T-helper 17 cell (primary cell): ENCODE measurements at places on chromosomes 11 and 22.

- no peak for DNase-seq
Observed at GRCh38 chr11:75796091-75796435, 18.9 kb upstream of the UVRAG start.

GRCh38 chr11:62131170-62131464, 7.3 kb downstream of the INCENP start:
- no peak for DNase-seq

DNA sequence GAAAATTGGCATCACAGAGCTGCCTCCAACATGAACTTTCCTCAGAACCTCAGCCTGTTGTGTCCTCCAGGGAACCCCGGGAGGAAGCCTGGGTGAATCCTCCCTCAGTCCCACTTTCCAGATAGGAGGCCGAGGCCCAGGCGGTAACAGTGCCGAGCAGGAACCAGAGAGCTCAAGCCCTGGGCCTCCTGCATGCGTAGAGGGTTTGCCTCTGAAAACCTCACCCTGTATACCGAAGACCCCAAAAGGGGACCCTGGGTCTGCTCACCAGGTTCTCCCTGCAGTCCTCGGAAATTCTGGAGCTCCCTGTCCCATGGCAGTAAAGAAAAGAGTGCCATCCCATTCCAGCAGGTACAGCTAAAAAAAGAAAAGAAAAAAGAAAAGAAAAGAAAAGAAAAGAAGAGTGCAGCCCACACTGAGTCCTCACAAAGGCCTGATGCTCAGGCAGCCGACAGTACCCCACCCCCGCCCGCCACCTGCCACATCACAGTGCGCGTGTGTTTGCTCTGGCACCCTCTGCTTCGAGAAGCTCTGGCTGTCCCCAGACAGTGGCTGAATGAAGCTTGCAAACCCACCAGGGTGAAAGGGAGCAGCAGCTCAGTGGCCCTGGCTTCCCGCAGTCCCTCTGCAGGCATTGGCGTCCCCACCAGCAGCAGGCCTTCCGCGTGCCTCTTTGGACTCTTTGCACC, 28.4 kb upstream of the FADD start:
- DNase-seq: no peak

DNA sequence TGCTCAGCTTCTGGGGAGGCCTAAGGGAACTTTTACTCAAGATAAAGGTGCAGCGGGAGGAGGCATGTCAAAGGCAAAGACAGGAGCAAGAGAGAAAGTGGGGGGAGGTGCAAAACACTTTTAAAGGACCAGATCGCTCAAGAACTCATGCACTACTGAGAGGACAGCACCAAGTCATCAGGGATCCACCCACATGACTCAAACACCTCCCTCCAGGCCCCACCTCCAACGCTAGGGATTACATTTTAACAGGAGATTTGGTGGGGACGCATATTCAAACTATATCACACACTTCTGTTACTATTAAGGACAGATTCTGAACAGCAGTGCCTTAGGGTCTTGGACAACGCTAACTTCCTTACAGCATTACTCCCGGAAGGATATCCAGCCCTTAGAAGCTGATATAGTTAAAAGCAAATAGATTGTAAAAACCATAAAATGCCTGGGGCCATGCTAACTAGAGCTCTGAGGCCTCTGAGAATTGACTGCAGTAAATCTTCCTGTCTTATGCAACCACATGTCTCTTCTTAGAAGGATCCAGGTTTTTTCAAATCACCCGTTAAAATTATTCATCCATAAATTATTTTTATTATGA, 16.7 kb upstream of the ZC3H12C start:
- DNase-seq: no peak

GRCh38 chr11:86219311-86220193, 25.0 kb upstream of the EED start:
- DNase-seq: no peak

GRCh38 chr22:24416095-24416494, 11.3 kb upstream of the ADORA2A start:
- no peak for DNase-seq

DNA sequence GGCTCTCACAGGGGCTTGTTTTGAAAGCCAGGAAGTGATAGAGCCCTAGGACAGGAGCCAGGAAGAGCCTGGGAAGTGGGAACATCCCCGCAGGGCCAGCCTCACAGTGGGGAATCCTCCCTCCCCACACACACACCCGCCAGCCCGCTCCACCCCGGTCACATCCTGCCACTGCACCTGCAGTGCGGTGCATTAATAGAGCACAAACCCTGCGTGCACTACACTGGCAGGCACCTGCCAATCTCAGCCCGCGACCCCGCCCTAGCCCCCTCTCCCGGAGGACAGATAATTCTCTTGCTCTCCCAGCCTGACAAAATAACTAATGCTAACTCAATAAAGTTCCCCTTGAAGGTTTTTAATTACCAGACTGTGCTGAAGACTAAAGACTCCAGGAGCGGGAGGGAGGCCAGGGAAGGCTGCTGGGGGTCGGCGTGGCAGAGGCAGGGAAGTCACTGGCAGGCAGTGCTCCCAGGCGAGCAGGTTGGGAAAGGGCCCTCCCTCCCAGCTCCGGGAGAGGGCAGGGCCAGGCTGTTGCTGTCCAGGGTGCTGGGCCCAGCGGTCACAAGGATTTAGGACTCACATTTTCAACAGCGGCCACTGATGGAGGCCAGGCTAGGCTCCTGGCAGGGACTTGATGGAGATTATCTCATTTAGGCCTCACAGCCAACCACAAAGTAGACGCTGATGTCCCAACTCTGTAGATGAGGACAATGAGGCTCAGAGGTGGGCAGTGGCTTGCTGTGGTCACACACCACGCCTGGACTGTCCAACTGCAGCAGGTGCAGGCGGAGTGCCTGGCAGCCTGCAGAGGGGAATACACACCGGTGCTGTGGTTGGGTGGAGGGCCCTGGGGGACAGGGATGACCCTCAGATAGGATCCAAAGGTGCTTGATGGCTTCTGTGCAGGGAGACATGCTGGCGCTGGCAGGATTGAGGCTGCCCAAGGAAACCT, 23.9 kb upstream of the TCF20 start:
- no peak for DNase-seq

- DNase-seq: no peak
Observed at GRCh38 chr11:73991471-73992006, 8.9 kb upstream of the UCP2 start.

DNA sequence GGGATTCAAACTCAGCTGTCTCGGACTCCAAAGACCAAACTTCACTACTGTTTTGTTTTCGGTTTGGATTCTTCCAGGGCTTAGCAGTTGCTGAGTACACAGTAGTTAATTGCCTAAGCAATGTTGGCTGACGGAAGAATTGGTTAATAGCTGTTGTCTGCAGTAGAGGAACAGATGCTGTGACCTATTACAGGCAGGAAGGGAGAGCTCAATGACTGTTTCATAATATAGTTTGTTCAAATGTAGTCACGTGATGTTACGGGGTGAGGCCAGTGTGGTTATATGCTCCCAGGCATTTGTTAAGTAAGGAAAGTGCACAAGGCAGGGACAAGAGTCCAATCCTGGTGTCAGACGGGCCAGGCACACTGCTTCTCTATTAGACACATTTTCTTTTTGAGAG, 222.6 kb upstream of the CCDC90B start:
- no peak for DNase-seq
